ENCODE measurements at places on chromosomes 7 and 10.
A peak's percentile ranks its signal among the peaks of the same experiment; 100 is the strongest.

DNA sequence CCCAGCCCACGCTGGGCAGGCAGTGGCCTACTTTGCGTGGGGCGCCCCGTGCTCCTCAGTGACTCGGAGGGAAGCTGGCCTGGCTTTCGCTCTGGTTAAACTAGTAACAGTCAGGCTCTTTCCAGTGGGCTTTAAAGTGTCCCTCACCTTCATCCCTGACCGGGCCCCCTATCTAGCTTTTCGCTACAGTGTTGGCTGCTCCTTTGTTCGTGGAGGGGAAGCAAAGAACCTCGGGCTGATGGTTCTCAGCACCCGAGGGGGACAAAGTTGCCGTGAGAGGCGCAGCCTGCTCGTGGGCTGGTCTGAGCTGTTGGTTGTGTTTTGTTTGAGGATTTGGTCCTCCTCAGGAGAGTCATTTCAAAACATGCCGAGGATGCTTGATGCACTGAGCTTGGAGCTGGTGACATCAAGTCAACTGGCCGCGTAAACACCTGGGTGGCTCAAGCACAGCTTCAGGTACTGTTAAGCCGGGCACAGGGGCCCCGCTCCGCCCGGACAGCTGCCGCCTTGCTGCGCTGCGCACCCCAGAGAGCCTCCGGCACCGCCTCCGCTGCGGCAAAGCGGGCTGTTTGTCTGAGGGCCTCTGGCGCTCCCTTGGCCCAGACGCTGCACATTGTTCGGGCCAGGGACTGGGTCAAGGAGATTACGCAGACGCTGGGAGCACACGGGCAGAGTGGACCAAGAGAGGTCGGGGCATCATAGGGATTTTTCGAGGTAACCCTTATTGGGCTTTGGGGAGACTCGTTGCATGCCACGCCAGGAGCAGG, 1.6 kb downstream of the DLX6 start:
- DNase-seq = peak; percentile 50

DNA sequence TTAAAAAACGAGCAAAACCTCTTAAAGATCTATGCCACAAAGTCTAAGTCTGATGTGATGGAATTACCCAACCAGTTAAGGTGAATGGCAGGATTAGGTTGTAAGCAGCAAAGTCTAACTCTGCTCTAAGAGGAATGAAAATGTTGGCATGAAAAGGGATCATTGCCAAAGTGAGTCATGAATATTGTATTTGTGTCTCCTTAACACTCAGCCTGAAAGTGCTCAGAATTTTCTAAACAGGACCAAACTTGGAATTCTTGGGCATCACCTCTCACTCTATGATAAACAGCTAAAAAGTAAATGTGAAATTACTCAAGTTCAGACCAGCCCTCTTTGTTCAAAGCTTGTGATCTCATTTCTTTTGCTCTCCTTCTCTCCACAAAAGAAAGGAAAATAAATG, 27.0 kb downstream of the PPP1R3A start:
- no peak for DNase-seq

- DNase-seq = no peak
These were observed 10.1 kb downstream of the IRF5 start for GRCh38 chr7:128947854-128948253.

- no peak for DNase-seq
These were observed 144.5 kb downstream of the FRMD4A start for GRCh38 chr10:14186245-14186644.

DNA sequence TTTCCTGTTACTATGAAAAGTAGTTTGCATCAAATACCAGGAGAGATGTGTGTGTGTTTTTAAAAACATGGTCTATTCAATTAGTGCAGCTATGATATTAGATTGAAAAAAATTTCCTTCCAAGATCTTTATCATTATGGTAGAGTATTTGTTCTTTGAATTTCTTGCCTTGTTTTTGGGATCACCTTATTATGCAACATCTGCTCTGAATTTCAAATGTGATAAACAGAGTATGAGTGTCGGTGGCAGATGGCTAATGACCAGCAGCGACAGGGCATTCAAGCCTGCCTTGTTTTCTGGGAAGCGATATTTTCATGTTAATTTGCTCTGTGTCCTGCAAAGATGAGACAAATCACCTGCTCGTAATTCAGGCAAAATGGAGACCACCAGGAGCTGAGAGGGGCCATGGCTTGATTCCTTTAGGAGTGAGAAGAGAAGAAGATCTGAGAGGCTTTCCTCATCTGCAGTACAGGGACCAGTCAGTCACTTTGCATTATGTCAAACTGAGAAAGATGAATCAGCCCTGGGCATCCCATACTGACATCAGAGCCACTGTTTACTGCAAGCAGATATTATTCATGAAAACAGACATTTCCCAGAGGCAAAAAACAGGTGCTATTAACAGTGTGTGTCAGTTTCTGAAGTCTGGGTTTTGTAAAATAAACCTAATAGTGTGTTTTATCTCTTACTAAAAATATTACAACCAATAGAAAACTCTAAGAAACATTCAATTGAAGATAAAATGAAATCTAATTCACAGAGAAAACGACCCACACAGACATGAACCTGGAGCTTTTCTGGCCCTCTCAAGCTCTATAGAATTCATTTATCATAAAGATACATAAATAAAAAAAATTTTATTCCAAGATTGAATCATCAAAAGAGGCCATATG, 67.6 kb downstream of the CDK6 start:
- no peak for DNase-seq

- DNase-seq = no peak
These were observed 720.5 kb downstream of the GRID1 start for GRCh38 chr10:85645926-85646711.

DNA sequence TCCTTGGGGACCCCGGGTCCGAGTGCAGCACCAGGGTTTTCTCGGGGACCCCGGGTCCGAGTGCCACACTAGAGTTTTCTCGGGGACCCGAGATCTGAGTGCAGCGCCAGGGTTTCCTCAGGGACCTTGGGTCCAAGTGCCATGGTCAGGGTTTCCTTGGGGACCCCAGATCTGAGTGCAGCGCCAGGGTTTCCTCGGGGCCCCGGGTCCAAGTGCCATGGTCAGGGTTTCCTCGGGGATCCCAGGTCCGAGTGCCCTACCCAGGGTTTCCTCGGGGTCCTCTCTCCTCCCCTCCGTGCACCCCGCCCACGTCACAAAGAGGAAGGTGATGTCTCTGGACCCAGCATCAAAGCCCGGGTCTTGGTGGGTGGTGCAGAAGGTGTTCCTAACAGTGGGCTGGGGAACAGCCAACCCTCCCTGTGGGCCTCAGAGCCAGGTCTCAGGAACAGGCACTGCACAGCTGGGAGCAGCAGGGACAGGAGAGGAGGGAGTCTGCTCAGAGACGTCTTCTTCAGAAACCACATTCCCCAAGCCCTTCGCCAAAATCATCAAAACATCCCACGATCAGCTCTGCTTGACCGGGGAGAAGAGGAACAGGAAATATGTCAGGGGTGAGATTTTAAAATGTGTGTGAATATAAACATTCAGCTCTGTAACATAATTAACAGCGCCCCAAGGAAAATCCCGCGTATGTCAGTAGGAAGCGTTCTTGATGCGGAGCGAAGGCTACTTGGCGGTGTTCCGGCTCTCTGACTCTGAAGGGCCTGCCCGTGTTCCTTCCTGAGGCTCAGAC, 540.7 kb downstream of the DNAJB6 start:
- no peak for DNase-seq

DNA sequence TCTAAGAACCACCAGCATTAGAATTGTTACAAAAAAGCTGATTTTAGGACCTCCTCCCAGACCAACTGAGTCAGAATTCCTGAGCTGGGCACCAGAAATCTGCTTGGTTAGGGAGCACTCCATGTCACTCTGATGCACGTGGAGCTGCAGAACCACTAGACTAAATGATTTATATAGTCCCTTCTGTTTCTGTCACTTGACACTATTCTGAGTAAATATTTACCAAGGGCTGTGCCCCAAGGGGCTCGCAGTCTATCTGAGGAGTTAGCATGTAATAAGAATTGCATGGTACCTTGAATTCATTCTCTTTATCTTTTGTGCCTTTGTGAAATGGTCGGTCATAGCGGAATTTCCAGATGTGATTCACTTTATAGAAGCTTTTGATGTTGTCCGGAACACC, 196.0 kb upstream of the IMMP2L start:
- DNase-seq = no peak

GRCh38 chr10:86958901-86959736, 720 bp downstream of the SNCG start:
- no peak for DNase-seq
